Stimulated activated CD4-positive, alpha-beta T cell treated with anti-CD3 and anti-CD28 coated beads, Interleukin-1b, Interleukin-23, amount 100 ng/mL, for 1 hour (primary cell): ENCODE measurements at places on chromosomes 3 and 15.

DNA sequence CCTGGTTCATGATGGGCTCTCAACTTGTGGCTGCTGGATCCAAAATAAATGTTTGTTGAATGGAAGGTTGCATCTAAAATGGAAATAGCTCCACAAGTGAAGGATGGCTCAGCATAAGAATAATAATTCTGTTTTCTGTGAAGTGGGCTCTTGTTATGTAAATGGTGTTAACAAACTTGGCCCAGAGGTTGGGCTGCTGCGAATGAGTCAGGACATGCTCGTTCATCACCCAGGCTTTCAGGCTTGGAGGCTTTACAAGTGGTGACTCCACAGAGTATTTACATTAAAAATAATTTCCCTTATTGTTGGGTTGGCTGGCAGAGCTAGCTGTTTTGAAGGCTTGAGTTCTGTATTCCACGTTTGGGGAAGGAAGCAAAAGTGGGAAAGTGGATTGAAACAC, 60.5 kb downstream of the ITGB5 start:
- no peak for DNase-seq

- DNase-seq, result no peak
These were observed 469.2 kb downstream of the CNTN3 start for GRCh38 chr3:74145277-74145676.

- DNase-seq, result no peak
These were observed 246.5 kb downstream of the EPHB1 start for GRCh38 chr3:135041601-135042000.

- DNase-seq, result no peak
These were observed 9.8 kb downstream of the NBEAL2 start for GRCh38 chr3:46989146-46989810.

- DNase-seq, result no peak
These were observed 90.7 kb downstream of the RTP4 start for GRCh38 chr3:187458921-187459320.

DNA sequence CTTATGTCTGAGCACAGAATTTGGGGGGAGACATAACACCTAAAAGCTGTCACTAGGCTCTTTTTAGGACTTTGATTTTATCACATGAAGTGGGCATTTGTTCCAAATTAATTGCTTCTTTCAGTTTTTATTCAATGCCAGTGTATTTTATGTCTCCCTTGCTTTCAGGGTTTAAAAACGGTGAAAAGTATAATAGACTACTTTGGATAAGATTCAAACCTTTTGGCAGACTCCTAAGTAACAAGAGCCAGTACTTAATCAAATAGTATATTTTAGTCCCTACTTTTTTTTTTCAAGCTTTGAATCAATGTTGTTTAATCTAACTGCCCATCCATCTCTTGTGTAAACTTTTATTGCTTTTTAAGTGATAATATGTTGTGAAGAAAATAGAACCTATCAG, 847.2 kb upstream of the DPPA4 start:
- no peak for DNase-seq

GRCh38 chr3:71172951-71173350, 410.6 kb downstream of the FOXP1 start:
- no peak for DNase-seq

- DNase-seq, result no peak
These were observed 329.4 kb upstream of the CTNNB1 start for GRCh38 chr3:40869939-40870338.

GRCh38 chr3:177110895-177111294, 86.4 kb downstream of the TBL1XR1 start:
- no peak for DNase-seq

- DNase-seq, result no peak
These were observed 54.3 kb upstream of the SNRPA1 start for GRCh38 chr15:101349047-101349951.

DNA sequence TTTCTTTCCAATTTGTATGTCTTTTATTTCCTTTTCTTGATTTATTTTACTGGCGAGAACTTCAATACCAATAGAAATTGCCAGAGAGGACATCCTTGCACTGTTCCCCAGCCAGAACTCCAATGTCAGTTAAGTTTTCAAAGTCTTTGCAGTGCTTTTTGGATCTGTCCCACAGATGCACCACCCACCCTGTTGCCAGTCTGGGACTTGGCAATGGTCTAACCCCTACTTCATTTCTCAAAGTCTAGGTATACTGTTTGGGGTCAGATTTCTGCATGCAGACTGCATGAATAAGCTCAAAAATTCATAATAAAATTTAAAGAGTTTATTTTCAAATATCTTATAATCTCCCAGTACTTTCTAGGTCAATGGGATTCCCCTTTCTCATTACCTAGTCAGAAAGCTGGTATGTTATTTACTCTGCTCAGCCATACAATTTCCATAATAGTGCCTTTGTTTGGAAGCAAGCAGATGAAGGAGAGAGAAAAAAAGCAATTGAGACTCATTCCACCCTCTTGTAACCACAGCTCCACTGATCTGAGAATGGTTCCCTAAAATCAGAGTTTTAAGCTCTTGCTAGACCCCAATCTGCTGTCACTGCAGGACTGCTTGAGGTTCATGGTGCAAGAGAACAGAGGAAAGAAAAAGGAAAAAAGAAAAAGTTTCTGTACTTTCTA, 125.9 kb upstream of the PLXND1 start:
- DNase-seq, result no peak

GRCh38 chr15:39191871-39192291, 389.0 kb upstream of the THBS1 start:
- no peak for DNase-seq

DNA sequence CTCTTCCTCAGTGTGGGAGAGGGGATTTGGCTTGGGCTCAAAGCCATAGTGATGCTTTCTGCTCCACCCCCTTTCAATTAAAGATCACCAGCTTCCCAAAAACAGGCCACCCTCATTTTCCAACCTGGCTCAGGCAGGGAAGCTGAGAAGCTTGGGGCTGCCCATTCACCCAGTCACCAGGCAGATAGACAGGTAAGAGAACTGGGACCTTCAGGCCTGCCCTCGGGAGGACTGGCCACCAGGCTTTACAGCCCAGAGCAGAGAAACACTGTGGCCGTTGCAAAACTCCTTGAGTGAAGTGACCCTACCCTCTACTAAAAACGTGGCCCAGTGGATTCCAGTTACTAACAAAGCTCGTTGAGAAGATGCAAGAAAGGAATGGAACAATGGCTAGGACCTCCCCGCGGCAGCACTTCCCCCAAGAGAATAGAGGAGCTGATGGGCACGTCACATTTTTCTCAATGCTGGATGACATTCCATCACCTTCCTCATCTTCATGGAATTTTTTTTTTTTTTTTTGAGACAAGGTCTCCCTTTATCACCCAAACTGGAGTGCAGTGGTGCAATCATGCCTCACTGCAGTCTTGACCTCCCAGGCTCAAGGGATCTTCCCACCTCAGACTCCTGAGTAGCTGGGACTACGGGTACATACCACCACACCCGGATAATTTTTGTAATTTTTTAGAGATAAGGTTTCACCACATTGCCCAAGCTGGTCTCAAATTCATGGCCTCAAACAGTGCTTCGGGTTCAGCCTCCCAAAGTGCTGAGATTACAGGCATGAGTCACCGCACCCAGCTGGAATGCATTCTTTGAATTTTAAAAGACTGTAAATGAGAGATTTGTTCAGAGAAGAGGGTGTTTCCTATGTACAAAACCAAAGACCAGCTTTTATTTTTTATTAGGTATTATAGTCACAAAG, 37.9 kb downstream of the LIPC start:
- no peak for DNase-seq

- no peak for DNase-seq
These were observed 131.2 kb upstream of the SMAD3 start for GRCh38 chr15:66933932-66934867.

DNA sequence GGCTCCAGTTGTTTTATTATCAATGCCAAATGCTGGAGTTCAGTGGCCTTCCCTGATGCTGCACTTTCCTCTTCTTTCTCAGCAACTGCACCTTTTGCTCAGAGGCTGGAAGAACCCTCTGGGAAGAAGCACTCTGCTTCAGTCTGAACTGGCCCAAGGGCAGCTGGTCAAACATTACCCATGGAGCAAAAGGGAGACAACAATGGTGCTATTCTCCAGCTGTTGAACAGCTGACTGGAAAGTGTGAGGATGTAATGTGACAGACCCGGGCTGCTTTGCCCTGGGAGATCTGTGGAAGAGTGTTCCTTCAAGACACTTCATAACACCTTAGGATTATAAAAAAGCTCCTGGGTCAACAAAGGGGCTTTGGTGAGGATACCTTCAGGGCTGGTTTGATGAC, 84.9 kb downstream of the EPHB1 start:
- no peak for DNase-seq

DNA sequence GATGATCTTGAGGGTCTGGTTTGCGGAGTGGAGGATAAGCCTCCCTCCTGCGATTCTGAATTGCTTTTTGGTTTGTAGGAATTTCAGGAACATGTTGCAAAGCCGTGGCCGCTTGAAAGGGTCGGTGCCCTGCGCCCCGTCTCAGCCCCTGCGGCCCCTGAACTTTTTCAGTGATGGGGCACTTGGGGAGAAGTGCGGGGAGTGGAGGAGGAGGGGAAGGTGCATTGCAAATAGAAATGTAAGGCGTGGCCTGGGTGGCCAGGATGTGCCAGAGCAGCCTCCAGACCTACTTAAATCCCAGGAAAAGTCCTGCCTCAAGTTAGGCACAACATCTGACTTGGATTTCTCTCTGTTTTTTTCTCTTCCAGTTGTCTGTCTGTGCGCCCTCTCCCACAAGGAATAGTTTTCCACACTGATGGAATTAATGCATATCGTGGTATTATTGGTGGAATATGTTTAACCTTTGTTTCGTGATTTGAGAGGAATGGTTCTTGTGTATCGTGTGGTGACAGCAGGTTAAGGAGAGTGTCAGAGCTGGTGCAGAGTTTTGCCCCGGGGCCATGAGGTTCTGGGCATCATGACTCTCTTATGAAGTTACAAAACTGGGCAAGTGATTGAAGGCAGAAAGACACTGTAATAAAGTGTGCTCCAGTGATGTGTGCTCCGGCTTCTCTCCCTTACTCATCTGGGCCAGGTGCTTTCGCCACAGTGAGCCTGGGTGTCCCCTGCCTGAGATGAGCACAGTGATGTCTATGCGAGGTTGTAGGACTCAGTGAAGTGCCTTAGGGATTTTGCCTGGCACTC, 153.8 kb downstream of the PGPEP1L start:
- DNase-seq, result no peak

DNA sequence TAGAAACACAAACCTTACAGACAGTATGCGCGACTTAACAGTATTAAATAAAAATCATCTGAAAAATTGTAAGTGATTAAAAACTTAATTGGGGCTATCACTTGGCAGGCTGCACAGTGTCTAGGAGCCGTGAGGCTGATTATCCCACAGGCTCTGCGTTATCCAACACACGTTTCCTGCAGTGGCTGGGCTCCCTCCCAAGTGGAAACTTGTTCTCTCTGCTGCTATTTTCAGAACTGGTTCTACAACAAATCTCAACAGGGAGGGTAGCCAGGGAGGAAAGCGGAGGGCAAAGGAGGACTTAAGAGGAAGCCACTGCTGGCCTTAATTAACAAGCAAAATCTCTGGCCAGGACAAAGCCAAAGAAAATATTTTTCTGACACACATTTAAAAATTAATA, 555.2 kb downstream of the MAGI1 start:
- no peak for DNase-seq

GRCh38 chr3:105790534-105790933, 78.3 kb downstream of the CBLB start:
- DNase-seq, result no peak

DNA sequence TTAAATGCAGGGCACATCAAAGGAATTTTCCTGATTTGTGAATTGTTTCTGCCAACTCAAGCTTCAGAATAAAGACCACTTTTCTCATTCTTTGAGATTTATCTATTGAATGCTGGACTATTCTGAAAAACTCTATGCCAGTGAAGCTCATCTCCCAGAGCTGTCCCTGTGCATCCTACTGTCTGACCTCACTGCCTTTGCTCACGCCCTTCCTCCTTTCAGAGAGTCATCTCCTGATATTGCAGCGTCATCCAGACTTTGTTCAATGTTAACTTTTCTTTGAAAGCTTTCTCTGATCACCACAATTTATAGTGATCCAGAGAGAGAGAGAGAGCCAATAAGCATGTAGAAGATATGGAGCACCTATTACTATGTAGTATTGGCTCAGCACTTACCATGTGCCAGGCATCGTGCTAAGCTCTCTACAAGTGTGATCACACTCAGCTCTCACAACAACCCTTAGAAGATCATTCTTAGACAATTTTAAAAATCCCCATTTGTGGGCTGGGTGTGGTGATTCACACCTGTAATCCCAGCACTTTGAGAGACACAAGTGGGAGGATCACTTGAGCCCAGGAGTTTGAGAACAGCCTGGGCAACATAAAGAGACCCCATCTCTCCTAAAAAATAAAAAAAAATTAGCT, 30.2 kb upstream of the TLE3 start:
- no peak for DNase-seq

- no peak for DNase-seq
These were observed 204.0 kb upstream of the NANOGP8 start for GRCh38 chr15:35289024-35289617.

GRCh38 chr3:141430316-141430715, 56.5 kb upstream of the RASA2 start:
- DNase-seq, result no peak

- DNase-seq, result no peak
These were observed 336.2 kb upstream of the TPM1 start for GRCh38 chr15:62706317-62706716.

DNA sequence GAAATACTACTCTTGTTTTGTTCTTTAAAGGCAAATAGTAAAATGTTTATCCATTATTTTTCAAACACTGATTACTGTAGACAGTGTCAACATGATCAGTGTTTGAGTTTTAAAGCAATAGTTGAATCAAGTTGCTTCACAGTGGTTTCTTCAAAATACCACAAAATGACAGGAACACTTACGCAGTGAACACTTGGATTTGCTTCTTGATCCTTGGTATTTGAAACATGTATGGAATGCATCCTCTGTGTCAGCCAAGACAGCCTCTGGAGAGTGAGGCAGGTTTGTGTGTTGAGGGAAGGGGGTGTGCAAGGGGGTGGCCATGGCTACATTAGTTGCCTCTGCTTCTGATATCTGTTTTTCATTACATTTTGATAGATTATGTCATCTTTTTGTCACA, 413.0 kb downstream of the RBMS3 start:
- DNase-seq, result no peak

- DNase-seq, result no peak
These were observed 141.9 kb downstream of the P3H2 start for GRCh38 chr3:189978753-189979152.

- no peak for DNase-seq
These were observed 52.7 kb upstream of the CADM2 start for GRCh38 chr3:84906065-84906464.
